ENCODE measurements at places on chromosomes 2 and 18.

DNA sequence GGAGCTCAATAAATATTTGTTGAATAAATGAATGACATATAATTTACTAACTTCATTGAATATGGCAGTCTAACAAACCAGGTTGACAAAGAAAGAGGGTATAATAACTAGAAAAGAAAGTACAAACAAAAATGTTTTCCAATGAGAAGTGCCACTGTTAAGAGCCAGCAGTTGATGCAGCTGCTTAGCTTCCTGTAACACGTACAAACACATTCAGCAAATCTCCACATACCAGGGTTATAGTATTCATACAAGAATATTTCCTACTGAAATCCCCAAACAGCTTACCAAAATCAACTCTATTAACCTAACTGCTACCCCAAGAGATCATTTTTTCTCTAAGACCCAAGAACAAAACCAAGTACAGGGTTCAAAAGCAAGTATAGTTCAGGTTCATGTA, 77.7 kb downstream of the THADA start:
- no peak for DNase-seq

DNA sequence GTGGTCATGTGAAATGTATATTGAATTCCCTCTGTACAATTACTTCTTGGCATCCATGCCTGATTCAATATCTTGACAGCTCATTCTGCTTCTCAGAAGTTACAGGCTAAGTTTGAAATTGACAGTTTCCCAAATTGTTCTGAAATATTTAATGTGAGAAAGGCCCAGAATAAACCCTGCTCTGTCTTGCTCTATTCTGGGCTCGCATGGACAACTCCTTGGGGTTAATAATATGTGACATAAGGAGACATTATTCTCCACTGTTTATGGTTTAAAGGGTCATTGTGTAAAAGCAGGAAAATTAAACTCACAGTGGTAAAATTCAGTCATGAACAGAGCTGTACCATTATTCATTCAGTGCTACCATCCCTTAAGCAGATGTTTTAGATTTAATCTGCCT, 160.7 kb upstream of the CNTNAP5 start:
- DNase-seq = no peak

DNA sequence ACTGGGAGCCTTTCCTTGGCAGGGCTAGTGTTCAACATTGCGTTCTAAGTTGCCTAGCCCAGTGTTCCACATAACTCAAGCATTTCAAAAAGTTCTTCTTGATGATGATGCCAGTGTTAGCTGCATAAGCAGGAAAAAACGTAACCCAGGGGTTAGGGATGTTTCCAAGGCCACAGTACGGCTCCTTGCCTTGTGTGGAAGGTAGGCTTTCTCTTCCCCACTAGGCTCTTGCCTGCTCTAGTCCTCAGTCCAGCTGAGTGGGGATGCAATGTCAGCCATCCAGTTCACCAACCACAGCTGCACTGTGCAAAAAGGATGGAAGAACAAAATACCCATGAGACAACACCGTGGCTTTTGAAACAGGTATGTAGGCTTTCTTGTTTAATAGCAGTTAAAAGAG, 28.0 kb upstream of the CYP26B1 start:
- DNase-seq = no peak

DNA sequence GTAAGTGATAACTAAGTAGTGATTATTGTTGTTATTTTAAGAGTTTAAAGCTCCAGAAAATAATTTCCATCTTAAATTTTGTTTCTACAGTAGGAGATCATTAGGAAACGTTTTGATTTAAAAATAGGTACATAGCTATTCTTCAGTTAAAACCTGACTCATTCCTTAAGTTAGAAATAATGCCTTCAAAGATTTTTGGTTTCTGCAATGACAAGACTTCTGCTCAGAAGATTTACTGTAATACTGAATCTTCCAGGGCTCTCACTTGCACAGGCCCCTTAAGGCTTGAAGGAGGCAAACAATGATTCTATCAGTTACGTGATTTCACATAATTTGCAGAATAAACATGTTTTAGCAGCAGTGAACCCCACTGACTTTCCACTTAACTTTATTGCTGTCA, 333.7 kb downstream of the RAD51AP2 start:
- no peak for DNase-seq

GRCh38 chr2:149399934-149400615, 69.7 kb downstream of the LYPD6 start:
- DNase-seq = no peak

GRCh38 chr2:47208852-47209606, 53.9 kb upstream of the STPG4 start:
- DNase-seq = no peak

GRCh38 chr18:50924372-50924771, 43.5 kb upstream of the ELAC1 start:
- DNase-seq = no peak

DNA sequence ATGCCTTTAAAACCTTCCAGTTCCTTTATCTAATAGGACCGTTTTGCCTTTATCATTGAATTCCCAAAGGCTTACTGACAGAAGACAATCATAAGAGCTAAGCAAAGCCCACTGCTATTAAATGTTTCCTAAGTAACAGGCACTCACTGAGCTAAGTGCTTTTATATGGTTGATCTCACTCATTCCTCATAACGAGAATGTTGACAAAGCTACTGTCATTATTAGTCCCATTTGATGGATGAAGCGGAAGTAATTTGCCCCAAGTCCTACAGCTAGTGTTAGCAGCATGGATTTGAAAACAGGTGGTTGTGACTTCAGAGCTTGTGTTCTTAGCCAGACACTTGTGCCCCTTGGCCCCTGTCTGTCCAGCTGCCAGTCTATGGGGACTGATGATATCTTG, 134.8 kb upstream of the SERPINE2 start:
- DNase-seq = no peak

DNA sequence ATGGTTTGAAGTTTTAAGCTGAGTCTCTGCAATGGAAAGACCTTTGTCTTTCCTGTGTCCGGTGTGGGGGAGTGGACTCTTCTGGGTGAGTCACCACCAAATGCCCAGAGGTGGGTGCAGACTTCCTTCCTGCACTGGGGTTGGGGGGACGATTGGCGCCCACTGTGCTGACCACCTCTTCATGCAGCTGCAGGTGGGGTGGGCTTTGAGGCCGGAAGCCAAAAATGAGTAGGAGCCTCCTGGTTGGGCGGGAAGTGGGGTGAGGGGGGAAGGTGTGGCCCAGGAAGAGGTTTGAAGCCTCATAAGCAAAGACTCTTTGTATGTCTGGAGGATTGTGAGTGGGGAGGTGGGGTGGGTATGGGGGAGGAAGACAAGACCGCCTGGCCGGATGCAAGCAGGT, 27.6 kb downstream of the PAX8 start:
- no peak for DNase-seq
